ENCODE measurements at places on chromosomes 4 and X.

DNA sequence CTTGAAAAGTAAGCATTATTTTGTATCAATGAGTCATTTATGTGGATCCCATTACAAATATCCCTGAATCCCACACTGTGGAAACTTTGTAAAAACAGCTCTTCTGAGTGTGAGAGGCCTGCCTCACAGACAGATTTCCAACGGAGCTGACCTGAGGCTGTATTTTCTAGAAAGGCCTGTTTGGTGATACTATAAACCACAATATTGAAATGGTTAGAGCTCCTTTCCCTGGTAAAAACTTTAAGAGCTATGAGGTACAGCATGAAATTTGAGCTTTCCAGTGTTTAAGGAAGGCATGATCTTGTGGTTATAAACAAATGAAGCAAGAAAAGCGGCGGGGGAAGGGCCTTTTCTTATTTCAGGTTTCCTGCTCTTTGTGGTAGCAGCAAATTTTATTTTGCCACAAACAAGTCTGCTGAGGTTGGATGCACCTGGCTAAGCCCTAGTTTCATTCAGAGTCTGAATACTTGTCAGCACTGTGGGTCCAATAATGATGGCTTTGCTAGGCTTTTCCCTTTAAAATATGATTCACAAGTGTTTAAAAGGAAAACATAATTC, 86.8 kb upstream of the ETNPPL start:
- no peak for DNase-seq

- DNase-seq = no peak
Observed at GRCh38 chr4:54843946-54844345, 186.2 kb downstream of the KIT start.

DNA sequence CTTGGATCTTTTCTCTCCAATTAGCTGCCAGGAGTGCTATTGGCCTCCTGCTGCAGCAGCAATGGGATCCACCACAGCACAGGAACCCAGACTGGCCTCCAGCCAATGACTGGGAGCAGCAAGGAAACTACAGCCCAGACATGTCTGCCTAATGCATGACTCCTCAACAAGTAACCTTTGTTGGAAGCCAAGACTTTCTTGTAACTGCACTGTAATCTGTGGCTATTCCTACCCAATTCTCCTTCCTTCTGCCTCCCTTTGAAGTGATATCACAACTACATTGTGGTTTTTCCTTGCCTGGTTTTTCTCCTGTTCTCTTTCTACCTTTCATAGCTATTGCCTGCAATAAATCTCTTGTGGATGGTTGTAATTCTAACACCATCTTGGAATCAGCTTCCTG, 39.8 kb downstream of the SNCA start:
- DNase-seq = no peak

- DNase-seq = no peak
Observed at GRCh38 chrX:39133971-39134370, 332.7 kb downstream of the MID1IP1 start.

- no peak for DNase-seq
Observed at GRCh38 chr4:71978210-71978835, 53.5 kb upstream of the NPFFR2 start.

- DNase-seq = peak; percentile 24
Observed at GRCh38 chr4:128220286-128221235, 67.1 kb downstream of the PGRMC2 start.

DNA sequence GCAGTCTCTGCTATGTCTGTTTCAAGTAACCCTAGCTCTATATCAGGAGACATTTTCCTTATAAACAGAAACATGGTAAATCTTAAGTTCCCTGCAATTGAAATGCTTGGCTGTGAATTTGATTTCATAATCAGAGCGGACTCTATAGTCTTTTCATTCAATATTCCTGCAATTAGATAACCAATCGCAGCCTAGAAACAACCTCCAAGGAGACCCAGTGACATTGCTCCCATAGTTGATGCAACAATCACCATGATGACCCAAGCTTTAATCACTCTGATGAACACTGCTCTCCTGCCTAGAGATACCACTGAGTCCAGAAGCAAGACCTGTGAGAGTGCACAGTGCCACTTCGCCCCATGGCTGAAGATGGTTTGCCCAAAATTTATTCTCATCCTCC, at the start of gene CABS1:
Gene CABS1 (plus strand): TSS at position 301 of the 400 bp plus-strand sequence. CDS start 59 bp downstream, at position 360.
- DNase-seq = no peak

- no peak for DNase-seq
Observed at GRCh38 chr4:24203926-24204325, 314.1 kb upstream of the PPARGC1A start.

DNA sequence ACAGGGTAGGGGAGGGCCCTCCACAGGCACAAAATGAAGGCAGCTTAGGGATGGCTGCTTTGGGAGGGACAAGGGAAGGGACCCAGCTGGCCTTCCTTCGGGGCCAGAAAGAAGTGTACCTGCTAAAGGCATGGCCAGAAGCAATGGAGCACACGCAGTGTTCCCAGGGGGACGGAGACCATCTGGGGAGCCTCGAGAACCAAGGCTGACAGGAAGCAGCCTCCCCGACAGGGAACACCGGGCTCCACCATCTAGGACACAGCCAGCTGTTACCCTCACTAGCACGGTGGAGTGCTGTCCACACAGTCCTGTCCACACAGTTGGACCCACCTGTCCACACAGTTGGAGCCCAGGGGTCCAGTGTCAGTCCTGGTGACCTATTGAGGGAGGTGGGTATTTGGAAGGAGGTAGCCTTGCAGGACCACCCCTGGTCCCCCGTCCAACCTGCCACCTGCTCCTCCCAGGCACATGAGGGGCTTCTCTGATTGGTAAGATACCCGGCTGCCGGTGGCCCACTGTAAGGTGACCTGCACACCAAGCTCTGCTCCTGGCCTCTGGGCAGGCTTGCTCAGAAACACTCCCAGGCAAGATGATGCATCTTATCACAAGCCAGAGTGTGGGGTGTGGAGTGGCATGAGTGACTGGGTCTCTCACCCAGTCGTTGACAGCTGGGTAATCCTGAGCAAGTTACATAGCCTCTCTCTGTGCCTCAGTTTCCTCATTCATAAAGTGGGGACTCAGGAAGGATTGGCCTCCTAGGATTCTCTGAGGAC, 20.5 kb upstream of the AFAP1 start:
- peak; percentile 26 for DNase-seq

GRCh38 chr4:34323549-34324320, 1920.6 kb downstream of the ARAP2 start:
- DNase-seq = no peak

DNA sequence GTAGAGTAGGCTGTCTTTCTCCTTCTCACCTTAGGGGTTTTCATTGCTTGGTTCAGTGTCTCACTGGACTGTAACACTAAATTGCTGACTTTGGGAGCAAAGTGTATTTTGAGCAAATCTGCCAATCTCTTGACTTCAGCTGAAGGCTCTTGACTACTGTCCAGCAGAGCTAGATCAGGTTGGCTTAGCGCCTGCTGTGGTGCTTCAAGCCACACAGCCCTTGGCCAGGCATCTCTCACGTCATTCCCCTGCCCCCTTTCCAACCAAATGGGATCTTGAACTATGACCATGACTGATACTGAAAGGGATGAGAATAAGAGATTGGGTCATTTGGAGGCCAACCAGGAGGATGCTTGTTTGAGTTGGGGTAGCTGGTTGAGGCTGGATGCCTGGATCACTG, 4.8 kb downstream of the SLC16A2 start:
- DNase-seq = no peak

DNA sequence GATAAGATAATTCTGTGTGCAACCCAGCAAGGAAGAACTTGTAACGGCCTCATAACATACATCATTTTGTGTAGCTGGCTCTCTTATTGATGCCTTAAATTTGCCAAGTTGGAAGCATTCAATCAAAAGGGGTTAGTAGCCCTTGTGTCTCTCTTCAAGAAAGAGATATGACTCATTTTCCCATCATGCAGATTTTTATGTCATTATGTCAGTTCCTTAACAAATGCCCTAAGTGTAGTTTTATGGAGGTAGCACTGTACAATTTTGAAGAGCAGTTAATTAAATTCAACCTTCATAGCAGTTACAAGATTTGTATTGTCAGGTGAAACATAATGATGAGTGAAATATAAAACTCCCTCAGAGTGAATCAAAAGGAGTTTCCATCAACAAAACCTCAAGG, 215.6 kb downstream of the GRIA3 start:
- DNase-seq = no peak

- no peak for DNase-seq
Observed at GRCh38 chrX:444305-444704, 57.6 kb upstream of the PPP2R3B start.

- no peak for DNase-seq
Observed at GRCh38 chr4:83329521-83330110, 5.0 kb downstream of the HPSE start.

DNA sequence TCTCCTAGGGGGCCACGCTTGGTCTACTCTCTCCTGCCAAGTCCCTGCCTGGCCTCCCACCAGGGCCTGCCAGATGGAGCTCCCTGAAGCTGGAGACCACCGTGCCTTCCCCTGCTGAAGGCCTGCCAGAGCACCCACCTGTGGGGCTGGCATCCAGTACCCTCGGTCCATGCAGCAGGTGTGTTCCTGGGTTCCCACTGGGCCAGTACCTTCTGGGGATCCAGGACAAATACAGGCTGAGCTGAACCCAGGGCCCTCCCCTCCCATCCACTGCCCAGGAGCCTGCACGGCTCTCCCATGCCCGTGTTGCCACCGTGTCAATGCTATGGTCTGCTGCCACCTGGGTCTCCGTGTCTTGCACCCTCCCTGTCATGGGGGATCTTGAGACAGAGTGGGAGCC, 68.8 kb downstream of the ABLIM2 start:
- DNase-seq = no peak

GRCh38 chr4:2412534-2412884, 5.9 kb downstream of the ZFYVE28 start:
- no peak for DNase-seq
